ENCODE measurements at places on chromosomes 16 and 17.

DNA sequence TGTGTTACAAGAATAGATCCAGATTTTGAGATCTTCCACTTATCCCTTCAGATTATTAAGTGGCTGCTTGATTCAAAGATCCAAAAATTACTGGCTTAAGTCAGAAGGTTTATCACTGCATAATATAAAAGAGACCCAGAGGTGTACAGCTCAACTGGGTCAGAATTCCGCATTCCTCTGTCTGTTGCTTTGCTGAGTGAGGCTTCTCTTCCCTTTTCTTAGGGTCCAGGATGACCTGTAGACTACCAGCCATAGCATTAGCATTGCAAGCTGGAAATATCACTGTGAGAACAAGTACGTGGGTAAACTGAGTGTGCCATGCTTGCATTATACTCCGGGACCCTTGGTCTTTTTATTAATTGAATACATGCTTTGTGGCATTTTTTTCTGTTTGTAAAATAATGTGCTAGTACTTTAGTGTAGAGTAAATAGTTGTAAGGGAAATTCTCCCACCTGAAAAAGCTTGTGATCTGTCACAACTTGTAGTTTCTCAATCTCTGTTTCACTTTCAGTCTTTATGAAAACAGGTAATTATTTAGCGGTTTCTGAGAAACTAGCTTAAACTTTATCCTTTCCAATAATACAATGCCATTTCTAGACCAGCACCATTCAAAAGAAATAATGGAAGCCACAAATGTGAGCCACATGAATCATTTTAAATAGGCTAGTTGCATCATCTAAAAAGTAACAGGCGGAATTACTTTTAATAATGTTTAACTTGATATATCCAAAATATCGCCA is 61.6 kb downstream of the TNRC6C start:
- DNase-seq = no peak

- DNase-seq = no peak
These were observed 23.7 kb upstream of the BCO1 start for GRCh38 chr16:81214745-81215166.

- DNase-seq = no peak
These were observed 914.9 kb downstream of the KCNJ2 start for GRCh38 chr17:71084219-71084618.

GRCh38 chr16:77732241-77732946 is 10.1 kb downstream of the NUDT7 start:
- no peak for DNase-seq

- DNase-seq = no peak
These were observed 193.7 kb upstream of the TBX2 start for GRCh38 chr17:61205931-61206330.

DNA sequence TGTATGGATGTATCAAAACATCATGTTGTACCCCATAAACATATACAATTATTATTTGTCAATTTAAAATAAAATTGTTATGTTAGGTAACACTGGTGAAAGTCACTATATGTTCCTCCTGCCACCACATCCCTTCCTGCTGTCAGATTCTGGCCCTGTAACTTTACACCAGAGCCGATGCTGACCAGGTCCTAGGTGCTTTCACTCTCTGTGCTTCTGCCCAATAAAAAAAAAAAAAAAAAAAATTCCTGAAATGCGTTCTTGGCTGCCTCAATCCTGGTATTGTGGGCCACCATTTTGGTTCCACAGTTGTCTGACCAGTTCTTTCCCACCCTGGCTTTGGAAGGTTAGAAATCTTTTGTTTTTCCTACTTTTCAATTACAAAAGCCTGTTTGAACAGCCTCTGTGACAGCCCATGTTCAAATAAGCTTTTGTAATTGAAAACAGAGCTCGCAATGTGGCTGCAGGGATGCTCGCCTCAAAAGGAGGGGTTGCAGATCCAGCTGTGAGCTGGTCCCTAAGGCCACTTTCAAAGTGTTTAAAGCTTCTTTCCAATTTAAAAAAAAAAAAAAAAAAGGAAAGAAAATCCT is 831.0 kb upstream of the EEF2KMT start:
- no peak for DNase-seq

- no peak for DNase-seq
These were observed 842 bp upstream of the CALB2 start for GRCh38 chr16:71357681-71358080.

- DNase-seq = no peak
These were observed 14.1 kb downstream of the PSMD11 start for GRCh38 chr17:32458371-32458770.

DNA sequence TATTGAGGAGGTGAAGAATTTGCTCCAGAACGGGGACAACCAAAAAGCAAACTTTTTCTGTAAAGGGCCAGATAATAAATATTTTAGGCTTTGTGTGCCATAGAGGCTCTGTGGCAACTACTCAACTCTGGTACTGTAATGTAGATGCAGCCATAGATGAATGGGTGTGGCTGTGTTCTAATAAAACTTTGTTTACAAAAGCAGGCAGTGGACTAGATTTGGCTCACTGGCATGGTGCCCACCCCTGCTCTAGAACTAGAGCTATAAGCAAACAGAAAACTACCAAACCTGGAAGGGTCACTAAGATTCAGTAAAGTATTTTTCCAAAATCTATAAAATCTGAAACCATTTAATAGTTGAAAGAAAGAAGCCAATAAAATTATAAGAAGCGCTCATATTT is 24.6 kb upstream of the SMURF2 start:
- no peak for DNase-seq

GRCh38 chr16:89586853-89587252 is 11.3 kb downstream of the CPNE7 start:
- DNase-seq = no peak

DNA sequence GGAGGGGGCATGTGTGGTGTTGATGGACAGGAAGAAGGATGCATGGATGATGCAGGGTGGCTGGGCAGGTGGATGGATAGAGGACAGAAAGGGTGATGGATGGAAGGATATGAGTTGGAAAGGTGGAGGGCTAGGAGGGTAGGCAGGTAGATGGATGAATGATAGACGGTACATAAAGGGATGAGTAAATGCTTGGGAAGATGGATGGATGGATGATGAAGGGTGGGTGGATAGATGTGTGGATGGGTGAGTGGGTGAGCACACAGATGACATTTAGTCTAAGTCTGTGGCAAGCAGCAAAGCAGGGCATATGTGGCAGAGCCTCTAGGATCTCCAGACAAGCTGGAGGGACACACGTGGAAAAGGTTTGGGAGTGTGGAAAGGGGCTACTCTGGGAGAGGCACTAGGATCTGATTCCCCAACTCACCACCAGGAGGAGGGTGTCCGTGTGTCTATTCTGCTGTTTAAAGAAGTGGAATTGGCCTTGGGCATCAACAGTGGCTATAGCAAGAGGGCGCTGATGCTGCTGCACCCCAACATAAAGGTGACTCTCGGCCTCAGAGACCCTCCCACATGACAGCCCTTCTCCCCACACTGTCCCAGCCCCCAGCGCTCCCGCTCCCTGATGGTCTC is 8.2 kb downstream of the PLD2 start:
- DNase-seq = no peak

DNA sequence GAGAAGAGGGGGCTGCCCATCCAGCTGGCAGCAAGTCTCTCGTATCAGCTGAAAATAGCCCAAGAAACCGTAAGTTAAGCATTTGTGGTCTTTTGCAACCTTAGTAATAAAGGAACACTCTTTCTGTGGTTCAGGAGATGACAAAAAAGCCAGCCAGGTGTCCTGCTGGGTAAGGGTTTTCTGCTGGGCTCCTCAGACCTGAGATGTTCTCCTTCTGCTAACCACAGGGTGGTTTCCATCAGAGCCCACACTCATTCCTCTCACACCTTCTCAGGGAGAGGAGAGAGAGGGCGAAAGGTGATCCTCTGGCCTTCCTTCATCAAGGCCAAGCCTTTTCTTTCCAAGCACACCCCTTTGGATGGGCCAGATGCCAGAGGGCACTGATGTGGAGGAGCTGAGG is 70.7 kb downstream of the TEX14 start:
- DNase-seq = no peak

GRCh38 chr17:45820052-45820780 is 24.5 kb upstream of the SPPL2C start:
- no peak for DNase-seq

GRCh38 chr16:3961449-3961849 is 80.9 kb upstream of the CREBBP start:
- no peak for DNase-seq

- DNase-seq = no peak
These were observed 306.8 kb upstream of the CCL2 start for GRCh38 chr17:33948309-33948708.

- no peak for DNase-seq
These were observed 80.0 kb downstream of the KCNJ18 start for GRCh38 chr17:21772321-21772720.

GRCh38 chr17:6995500-6996255 is at the start of gene ALOX12:
ALOX12 (plus strand) TSS chr17:6996049; CDS start chr17:6996118, 69 bp downstream.
- DNase-seq = no peak

DNA sequence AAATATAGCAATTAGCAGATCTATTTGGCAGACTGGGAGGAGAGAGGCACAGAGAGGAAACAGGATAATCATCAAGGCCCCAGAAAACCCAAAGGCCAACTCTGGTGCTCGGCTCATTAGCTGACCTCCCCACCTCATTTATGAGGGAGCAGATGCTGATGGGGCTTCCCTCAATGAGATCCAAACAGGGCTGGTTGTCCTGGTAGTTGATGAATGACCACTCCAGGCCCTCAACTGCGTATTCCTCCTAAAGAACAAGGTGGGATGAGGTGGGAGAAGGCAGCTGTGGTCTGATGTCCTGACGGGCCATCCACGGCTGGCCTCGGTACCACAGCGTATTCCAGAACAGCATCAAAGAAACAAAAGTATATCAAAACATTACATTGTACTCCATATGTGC is 20.8 kb downstream of the ZNHIT3 start:
- no peak for DNase-seq

GRCh38 chr16:23901178-23902033 is 65.6 kb downstream of the PRKCB start:
- DNase-seq = no peak

- no peak for DNase-seq
These were observed 8.6 kb downstream of the RPGRIP1L start for GRCh38 chr16:53695070-53695469.

DNA sequence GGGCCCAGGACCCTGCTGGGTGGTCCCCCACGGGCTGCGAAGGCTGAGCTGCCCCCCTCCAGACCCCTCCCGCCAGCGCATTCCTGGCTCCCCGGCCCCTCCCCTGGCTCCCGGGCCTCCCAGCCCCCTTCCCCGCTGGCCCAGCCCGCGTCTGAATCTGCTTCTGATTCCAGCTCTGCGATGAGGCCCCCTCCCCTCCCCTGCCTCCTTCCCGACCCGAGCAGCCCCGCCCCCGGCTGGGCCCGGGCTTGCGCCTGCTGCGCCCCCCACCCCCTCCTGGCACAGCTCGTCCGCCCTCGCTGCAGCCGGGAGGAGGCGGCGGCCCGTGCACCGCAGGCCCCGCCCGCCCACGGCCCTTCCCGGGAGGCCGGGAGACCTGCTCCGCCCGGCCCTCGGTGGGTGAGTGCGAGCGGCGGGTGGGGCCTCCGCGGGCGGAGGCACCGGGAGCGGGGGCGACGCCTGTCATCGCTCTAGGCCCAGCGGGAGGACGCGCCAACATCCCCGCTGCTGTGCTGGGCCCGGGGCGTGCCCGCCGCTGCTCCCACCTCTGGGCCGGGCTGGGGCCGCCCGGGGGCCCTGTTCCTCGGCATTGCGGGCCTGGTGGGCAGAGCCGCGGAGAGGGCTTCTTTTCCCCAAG is at the start of gene NTN3:
Gene NTN3 (plus strand): TSS at position 282 of the 637 bp plus-strand sequence. CDS start 405 bp downstream, outside the sequence.
- DNase-seq = no peak

GRCh38 chr16:79698341-79698753 is 97.8 kb upstream of the MAF start:
- no peak for DNase-seq

- DNase-seq = no peak
These were observed 35.3 kb upstream of the PEMT start for GRCh38 chr17:17626840-17627239.

Measured in stimulated activated CD4-positive, alpha-beta T cell treated with anti-CD3 and anti-CD28 coated beads, TNF-alpha, amount 100 ng/mL, for 4 hours (primary cell).